ENCODE measurements at places on chromosomes 4 and X. TPM values are rescaled to one million over a fixed set of nuclear protein-coding genes. Genes with fewer than 3 reads are reported as not detected.

Gene AVPR2
- total RNA-seq, result 0.27 TPM

DNA sequence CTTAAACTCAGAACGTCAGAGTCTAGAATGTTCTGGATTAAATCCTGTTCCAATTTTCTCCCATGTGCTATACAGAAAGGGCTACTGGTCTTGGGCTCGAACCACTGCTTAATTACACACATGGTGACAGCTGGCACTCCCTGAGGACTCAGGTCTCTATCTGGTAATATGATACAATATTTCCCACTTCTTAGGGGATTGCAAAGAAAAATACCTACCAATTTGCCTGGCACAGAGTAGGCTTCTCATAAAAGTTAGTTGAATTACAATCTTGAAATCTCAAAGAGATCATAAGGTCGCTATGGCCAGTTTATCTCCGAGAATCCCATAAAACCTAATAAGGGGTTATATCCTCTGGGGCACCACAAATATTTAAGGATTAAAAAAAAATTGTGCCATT is 8.6 kb downstream of the GPM6B start:
- no peak for DNase-seq

Gene SHROOM2
- 4.4 TPM for total RNA-seq

GRCh38 chr4:36168127-36168878 is 76.0 kb downstream of the ARAP2 start:
- no peak for DNase-seq

- DNase-seq, result no peak
Measured at GRCh38 chr4:150415213-150415612, 166.7 kb upstream of the MAB21L2 start.

DNA sequence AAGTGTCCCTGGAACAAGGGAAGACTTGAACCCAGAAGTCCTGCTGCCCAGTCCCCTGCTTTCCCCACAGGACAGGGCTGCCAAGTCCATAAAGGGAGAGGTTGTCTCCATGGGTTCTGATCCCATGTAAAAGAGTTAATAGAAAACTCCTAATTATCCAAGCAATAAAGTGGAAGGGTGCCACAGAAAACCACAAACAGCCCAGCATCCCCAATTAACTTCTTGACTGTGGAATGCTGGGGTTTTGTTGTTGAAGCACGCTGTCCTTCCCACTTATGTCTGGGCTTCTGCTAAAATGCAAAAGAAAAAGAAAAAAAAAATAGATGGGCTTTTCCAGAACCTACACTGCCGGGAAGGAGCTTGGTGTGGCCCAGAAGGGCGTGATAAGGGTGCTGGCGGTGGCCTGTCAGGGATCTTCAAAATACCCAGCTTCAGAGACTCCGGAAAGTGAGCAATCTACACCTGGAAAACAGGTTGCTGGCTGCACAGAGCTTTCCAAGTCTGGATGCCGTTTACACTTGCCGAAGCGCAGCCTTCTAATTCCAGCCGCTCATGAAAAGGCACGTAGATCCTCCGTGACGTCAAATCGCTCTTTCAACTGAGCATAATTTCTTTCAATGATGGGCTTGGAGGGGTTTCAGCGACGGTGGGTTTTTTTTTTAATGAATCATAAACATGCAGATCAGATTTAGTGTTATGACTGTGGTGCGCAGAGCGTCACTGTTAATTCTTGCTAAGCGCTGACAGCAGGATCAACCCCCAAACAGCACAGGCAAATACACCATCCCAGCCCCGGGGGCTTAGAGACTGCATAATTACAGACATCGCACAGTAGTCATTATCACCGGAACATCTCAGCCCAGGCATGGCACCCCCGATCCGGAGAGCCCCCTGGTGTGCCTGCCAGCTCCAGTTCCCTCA is 197.6 kb downstream of the BCOR start:
- DNase-seq, result no peak

- no peak for DNase-seq
Measured at GRCh38 chr4:36303426-36304137, 22.2 kb downstream of the DTHD1 start.

DNA sequence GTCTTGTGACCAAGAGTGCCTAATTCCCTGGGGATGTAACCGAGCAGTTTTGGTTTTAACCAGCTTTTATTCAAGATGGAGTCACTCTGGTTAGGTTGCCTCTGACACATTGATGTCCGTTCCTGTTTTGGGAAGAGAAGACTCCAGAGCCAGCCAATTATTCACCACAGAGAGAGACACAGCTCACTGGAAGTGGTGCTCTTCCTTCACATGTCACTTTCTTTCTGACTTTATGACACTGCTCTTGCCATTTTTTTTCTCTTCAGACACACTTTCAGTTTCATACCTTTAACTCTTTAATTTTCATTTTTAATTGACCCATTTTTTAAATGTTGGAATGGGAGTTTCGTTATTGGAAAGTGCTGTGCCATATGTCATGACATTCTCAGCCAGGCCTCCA is 418.4 kb upstream of the FSTL5 start:
- no peak for DNase-seq

DNA sequence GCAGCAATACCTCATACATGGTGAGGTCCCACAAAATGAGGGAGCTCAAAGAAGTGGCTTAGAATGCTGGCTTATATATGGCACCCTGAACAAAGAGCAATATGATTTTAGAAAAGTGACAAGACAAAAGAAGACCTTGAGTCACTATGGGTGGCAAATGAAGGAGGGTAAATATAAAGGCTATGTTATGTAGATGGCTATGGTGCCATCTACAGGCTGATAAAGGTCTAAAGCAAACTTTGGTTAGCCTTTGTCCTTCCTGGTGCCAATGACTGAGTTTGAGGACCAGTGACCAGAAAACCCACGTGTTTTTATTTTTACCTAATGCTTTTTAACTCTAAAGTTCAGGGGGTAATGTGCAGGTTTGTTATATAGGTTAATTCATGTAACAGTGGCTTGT is 151.8 kb downstream of the CCNG2 start:
- DNase-seq, result peak; percentile 60

GRCh38 chr4:173414456-173414855 is 15.5 kb upstream of the SCRG1 start:
- no peak for DNase-seq

Gene PDGFRA
- total RNA-seq, result 0.96 TPM

- no peak for DNase-seq
Measured at GRCh38 chr4:150244600-150244999, 166.4 kb downstream of the DCLK2 start.

DNA sequence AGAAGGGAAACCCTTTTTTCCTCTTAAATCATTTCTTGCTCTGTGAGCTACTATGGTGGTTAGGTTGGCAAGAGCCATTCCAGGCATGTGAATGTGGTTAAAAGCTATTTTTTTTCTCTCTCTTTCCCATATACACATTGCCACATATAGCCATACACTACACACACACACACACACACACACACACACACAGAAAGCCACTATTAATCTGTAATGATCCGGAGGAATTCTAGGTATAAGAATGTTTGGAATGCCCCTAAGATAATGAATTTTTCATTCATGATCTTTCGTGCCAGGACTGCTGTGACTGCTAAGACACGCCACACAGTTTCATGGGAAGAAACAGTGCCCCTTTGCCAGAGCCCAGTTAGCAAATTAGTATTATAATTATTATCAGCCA is 21.8 kb upstream of the TLL1 start:
- no peak for DNase-seq

GRCh38 chr4:118154649-118155048 is 120.4 kb downstream of the NDST3 start:
- DNase-seq, result no peak

Gene CXCL8
- 11.5 TPM for total RNA-seq

Gene FRMPD4
- not detected for total RNA-seq

Gene PDE6B
- total RNA-seq, result not detected

Gene EMCN
- not detected for total RNA-seq

GRCh38 chr4:184188443-184189400 is 29.0 kb downstream of the ENPP6 start:
- no peak for DNase-seq

Gene EXOC1L
- not detected for total RNA-seq

DNA sequence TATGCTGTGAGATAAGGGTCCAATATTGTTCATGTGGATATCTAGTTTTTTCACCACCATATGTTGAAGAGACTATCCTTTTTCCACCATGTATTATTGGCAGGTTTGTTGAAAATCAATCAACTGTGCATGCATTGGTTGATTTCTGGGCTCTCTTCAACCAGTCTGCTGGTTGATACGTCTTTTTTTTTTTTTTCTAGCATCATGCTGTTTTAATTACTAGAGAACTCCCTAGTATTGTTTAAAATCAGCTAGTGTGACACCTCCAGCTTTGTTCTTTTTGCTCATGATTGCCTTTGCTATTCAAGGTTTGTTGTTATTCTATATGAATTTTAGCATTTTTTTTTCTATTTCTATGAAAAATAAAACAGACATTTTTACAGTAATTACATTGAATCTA is 123.9 kb downstream of the SLC7A11 start:
- DNase-seq, result no peak

Gene ANAPC10
- 18.9 TPM for total RNA-seq

- DNase-seq, result no peak
Measured at GRCh38 chrX:44906041-44906440, 33.1 kb downstream of the KDM6A start.

DNA sequence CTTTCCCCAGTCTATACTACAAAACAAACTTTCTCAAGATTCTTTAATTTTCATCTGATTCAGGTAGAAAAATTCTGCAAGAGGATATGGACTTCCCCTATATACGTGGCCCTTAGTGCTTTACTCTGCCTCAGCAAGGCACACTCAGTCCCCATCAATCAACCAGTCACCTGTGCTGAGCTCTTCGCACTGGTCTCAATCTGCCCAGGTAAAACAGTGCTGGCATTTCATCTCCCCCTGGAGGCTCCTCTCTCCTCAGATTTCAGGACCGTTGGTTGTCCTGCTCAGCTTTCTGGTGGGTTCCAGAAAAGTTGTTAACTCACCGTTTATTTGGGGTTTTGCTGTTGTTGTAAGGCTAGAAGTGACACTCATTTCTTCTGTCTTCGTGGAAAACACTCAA is 518.1 kb downstream of the TRIML1 start:
- no peak for DNase-seq

DNA sequence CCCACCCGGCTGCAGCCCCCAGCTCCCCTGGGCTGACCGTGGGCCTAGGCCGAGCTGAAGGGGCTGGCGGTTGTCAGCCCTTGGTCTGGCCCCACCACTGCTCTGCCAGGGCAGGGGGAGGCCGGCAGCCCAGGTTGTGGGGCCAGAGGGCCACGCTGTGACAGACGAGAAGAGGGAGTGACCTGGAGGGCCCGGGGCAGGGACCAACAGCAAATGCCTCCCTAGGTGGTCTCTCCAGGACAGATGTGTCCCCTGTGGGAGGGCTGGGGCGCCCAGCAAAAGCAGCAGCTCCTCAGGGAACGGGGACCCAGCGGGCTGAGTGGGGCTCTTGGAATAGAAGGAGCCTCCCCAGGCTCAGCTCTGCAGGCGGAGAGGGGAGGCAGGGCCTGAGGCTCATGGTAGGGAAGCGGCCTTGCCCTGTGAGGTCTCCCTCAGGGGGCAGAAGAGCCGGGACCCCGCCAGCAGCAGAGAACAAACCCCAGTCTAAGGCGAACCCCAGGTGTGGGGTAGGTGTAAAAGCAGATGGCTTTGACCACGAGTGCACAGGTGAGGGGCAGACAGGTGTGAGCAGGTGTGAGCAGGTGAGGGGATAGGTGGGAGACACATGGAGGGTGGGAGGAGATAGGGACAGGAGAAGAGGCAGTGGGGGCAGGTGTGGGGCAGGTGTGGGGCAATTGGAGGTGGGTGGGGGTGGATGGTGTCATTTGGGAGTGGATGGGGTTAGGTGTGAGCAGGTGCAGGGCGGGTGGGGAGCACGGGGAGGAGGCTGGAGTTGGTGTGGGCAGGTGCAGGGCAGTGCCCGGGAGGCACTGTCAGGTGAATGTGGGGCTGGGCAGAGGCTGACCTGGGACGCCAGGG is 34.1 kb upstream of the SPON2 start:
- DNase-seq, result no peak

DNA sequence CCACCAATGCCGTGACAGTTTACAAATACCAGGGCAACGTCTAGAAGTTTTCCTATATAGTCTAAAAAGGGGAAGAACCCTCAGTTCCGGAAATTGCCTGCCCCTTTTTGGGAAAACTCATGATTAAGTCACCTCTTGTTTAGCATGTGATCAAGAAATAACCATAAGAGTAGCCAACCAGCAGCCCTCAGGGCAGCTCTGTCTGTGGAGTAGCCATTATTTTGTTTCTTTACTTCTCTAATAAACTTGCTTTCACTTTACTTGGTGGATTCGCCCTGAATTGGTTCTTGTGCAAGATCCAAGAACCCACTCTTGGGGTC is 20.0 kb upstream of the HOPX start:
- no peak for DNase-seq

DNA sequence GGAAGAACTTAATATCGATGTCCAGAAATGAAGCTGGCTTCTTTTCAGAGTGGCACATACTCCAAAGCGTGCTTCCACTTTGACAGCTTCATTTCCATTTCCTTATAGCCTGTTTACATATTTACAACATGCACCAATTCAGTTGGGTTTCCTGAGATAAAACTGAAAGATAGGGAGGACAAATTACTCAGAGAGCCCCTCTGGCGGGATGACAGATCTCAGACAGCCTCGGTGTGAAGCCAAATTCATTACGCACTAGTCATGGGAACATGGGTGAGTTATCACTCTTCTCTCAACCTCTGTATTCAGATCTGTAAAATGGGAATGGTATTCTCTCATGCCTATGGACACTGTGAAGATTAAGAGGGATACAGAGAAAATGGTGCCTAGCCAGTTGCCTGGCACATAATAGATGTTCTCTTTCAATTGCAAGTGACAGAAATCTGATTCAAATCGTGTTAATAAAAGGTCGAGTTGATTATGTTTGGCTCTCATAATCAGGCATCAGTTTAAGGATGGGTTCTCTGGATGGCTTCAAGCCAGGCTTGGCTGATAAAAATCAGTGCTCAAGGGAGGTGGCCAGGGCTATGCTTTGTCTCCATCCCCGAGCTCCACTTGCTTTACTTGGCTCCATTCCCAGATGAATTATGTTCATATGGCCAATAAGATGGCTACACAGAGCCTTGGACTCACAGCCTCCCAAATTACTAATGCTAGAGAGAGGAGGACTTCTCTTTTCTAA is 132.2 kb upstream of the C1QTNF7 start:
- DNase-seq, result no peak

DNA sequence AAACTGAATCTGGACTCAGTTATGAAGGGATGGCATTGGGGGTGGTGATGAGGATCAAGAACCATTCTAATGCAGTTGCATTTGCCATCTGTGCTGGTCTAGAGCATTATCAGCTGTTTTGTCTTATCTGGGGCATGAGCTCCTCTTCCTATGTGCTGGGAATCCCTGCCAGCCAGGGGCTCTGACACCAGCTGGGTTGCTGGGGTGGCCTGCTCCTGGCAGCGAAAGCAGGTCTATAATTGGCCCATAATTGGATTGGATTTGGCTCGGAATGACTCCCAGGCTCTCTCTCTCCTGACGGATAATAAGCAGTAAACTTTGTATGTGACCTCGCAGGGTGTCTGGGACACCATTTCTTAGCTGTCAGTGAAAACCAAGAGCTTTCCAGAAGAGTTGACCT is 34.1 kb downstream of the SMPX start:
- no peak for DNase-seq

Measured in SK-MEL-5 (cell line).